Karpas-422 (cell line): ENCODE measurements at places on chromosomes 6 and 20.

DNA sequence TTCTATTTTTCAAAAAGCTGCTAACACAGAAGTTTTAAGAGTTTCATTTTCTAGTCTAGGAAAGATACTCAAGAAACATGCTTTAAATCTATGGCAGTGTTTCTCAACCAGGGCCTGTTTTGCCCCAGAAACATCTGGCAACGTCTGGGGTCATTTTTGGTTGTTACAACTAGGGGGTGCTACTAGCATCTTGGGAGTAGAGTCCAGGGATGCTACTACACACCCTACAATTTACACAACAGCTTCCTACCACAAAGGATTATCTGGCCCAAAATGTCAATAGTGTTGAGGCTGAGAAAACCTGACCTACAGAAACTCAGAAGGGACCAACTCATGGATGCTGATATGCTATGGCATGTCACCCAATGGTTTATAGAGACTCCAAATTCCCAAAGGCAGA, 24.4 kb downstream of the SERAC1 start:
- no peaks in the 10 kb centered on the region for H3K36me3 ChIP-seq
- H3K27ac ChIP-seq = no peak overlapping the region
- H3K4me3 ChIP-seq = no peak overlapping the region
- DNase-seq = peak; percentile 65
- H3K27me3 ChIP-seq = no peaks in the 10 kb centered on the region
- no peaks in the 10 kb centered on the region for H3K4me1 ChIP-seq

DNA sequence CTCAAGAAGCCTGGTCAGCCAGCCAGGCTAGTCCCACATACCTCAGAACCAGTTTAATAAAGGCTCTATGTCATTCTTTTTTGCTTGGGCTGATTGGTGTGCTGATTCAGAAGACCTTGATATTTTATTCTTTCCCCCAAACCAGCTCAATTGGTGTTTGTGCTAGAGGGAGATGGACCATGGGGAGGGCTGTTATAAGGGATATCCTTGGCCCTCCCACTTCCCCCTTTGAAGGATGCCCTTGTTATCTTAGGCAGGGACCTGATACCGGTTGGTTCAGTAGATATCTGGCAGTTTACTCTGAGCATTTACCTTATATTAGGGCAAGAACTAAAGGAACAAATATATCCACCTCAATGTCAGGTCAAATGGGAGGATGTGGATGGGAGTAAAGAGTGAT, 207.4 kb downstream of the LRFN2 start:
- H3K27me3 ChIP-seq = no peaks in the 10 kb centered on the region
- no peak overlapping the region for H3K27ac ChIP-seq
- no peaks in the 10 kb centered on the region for H3K4me1 ChIP-seq
- no peak overlapping the region for H3K4me3 ChIP-seq
- no peaks in the 10 kb centered on the region for H3K36me3 ChIP-seq

- H3K4me3 ChIP-seq = peak overlapping the region; percentile 84
- H3K4me1 ChIP-seq = peaks cover 51% of the 10 kb centered on the region
- H3K27ac ChIP-seq = peak overlapping the region; percentile 88
- H3K27me3 ChIP-seq = no peaks in the 10 kb centered on the region
- H3K36me3 ChIP-seq = peaks cover 8% of the 10 kb centered on the region; the same call in 1 of the 2 replicates
- peak; percentile 81 for DNase-seq
Observed at GRCh38 chr6:85594197-85594930, 706 bp upstream of the SNX14 start.

- H3K27ac ChIP-seq = no peak overlapping the region
- peaks cover 19% of the 10 kb centered on the region for H3K4me1 ChIP-seq
- H3K27me3 ChIP-seq = no peaks in the 10 kb centered on the region
- H3K4me3 ChIP-seq = no peak overlapping the region
Observed at GRCh38 chr6:169798764-169799473, 47.5 kb downstream of the ERMARD start.

- peak; percentile 52 for DNase-seq
- peak overlapping the region; percentile 85; the same call in 1 of the 2 replicates for H3K4me3 ChIP-seq
- no peaks in the 10 kb centered on the region for H3K27me3 ChIP-seq
Observed at GRCh38 chr20:35739294-35740163, 2.5 kb downstream of the RBM39 start.

DNA sequence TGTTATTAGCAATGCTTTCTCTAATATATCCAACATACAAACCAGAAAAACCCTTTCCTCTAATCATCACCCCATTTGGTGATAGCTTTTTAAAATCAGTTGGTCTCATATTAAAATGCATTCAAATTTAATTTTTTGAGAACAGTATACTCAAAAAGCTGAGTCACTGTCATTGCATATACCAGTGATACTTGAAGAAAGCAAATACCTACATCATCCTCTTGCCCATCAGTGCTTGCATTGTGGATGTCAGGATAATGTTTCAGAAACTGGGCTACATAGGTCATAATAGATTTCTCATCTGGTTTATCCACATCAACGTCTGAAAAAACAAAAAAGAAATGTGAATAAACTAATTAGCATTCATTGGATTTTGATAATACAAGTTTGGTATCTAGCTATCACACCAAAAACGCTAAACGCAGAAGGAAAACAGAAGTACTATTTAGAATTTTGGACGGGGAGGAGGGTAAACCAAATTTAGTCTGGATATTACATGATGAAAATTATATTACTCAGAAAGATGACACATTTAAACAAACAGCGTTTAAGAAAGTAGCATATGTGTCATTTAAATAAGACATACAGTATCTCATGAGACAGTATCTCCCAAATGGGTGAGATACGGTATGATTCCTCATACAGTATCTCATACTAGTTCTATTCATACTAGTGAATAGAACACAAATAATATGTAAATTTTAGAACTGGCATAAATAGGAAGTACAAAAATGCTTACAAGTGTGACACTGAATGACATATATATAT, 134.6 kb downstream of the SYNE1 start:
- no peak overlapping the region for H3K27ac ChIP-seq
- H3K36me3 ChIP-seq = no peaks in the 10 kb centered on the region
- no peaks in the 10 kb centered on the region for H3K4me1 ChIP-seq
- H3K4me3 ChIP-seq = no peak overlapping the region
- no peaks in the 10 kb centered on the region for H3K27me3 ChIP-seq

GRCh38 chr20:48241482-48241881, 456.2 kb upstream of the SULF2 start:
- H3K27ac ChIP-seq = no peak overlapping the region
- DNase-seq = no peak
- no peaks in the 10 kb centered on the region for H3K27me3 ChIP-seq
- no peaks in the 10 kb centered on the region for H3K4me1 ChIP-seq
- no peaks in the 10 kb centered on the region for H3K36me3 ChIP-seq

- H3K36me3 ChIP-seq = no peaks in the 10 kb centered on the region
- H3K4me3 ChIP-seq = no peak overlapping the region
- H3K27me3 ChIP-seq = no peaks in the 10 kb centered on the region
- H3K27ac ChIP-seq = no peak overlapping the region
- peak; percentile 80 for DNase-seq
Observed at GRCh38 chr6:120378582-120379220, 955.6 kb downstream of the TBC1D32 start.
